ENCODE measurements at places on chromosomes 1 and 21.

GRCh38 chr1:51048021-51048420 is 54.0 kb upstream of the C1orf185 start:
- no peak for DNase-seq

DNA sequence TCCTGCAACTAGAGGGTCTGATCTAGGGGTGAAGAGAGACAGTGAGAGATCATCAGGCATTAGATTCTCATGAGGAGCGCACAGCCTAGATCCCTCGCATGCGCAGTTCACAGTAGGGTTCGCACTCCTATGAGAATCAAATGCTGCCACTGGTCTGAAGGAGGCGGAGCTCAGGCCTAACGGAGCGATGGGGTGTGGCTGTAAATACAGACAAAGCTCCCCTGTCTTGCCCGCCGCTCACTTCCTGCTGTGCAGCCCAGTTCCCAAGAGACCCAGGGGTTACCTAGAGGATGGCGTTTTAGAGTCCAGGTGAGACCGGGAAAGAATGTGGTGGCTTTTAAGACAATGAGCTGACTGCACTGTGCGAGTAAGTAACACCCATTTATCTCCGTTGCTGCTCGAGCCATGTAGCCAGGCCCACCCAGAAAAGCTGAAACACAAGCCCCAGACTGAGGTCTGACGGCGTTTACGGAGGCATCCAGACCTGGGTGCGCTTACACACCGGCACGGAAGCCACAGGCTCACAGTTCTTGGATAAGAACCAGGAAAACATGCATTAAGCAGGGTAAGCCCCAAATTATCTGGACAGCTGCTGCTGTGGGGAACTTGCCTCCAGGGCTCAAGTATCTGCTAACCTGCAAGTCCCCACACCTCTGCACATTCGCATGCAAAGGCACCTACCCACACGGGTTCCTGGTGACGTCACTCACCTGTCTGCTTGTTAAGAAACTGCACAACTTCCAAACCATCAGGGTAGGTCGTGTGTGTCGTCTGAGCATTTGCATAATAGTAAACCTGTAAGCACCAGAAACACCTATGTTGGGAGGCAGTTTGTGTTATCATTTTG is 12.5 kb downstream of the TCP10L start:
- DNase-seq: no peak

DNA sequence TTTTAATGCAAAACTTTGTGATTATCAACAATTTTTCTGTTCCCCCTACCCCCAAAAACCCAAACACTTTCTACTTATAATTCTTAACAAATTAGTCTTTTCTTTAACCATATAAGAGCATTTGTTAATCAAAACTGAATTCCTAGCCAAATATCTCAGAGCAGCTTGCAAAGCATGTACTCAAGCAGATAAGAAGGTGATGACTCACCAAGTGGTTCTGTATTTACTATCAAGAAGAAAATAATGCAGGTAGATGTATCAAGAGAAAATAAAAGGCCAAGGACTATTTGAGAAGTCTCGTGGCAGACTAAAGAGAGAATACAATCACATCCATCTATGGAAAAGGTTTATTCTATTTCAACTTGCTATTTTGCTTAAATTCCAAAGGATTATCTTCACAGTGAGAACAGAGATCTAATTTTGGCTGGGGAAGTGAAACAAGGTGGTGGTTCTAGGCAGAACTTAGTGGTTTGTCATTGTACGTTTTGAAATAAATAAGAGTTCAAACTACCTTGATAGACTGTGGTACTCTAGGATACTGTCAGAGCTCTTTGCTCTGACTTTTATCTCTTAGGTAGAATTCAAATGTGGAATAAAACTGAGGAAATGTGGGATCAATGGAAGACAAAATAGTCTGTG is 94.7 kb upstream of the NRIP1 start:
- DNase-seq: no peak

- no peak for DNase-seq
These were observed 17.5 kb upstream of the COL6A2 start for GRCh38 chr21:46080171-46081021.

DNA sequence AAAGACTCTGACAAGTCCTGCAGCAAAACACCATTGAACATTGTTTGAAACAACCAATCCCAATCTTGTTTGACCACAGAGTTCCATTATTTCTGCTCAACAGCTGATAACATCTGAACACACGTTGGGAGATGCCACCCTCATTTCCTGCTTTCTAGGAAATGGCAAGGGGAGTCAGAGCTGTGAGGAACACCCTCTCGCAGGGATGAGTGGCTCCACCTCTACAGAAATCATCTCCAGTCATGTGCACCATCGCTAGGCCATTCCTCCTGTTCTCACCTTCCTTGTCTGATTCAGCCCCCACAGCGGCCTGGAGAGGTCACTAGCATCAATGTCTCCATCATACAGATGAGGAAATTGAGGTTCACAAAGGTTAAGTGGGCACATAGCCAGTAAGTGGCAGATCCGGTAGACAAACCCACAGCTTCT is 22.4 kb upstream of the RUNX3 start:
- peak; percentile 74 for DNase-seq

DNA sequence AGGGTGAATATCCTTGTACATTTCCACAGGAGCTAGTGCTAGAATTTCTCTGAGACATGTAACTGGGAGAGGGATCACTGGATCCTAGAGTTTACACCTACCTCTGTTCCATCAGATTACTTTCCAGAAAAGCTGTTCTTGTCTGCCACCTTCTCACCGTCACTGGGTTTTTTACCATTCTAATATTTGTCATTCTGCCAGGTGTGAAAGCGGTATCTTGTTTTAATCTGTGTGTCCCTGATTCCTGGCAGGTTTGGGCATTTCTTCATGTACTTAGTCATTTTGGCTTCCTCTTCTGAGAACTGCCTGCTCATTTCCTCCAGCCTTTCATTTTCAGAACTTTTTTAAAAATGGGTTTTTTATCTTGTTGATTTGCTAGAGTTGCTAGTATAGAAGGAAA is 5.1 kb downstream of the PMF1 start:
- peak; percentile 75 for DNase-seq

DNA sequence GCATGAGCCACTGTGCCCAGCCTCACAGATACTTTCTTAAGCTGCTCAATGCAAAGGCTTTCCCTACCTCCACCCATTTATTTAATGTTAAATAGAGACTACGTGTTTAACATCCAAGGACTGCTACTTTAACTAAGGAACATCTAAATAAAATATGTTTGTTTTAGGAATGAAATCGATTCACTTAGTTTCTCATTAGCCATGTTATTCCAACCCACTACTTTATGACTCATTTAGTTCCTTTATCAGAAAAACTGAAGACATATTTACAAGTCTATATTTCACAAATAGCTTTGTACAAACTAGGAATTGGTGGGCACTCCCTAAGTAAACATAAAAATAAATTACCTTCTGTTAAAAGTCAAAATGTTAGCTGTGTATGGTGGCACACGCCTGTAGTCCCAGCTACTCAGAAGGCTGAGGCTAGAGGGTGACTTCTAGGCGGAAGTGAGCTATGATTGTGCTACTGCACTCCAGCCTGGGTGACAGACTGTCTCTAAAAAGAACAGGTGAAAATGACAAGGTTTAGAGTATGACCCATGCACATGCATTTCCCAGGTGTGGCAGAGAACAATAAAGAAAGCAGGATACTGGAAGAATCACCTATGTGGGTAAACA is 39.9 kb upstream of the AK4 start:
- DNase-seq: no peak

- no peak for DNase-seq
These were observed 50.5 kb downstream of the DMAP1 start for GRCh38 chr1:44263568-44264450.

DNA sequence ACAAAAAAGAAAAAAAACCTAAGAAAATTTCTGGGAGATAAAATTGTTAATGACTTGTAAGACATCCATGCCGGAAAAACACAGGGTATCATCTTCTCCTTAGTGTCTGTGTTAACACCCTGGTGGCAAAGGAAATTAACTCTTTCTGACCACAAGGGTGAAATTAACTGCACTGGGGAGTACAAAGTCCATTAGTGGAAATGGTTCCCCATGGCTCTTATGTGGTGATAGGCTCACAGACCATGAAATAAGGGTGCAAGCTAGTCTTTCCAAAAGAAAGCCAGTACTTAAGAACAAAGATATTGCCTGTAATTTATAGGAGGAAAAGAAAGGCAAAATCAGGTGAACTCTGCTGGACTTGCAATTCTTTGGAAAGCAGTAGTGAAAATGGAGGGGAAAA is 185.4 kb downstream of the LRRIQ3 start:
- DNase-seq: no peak

GRCh38 chr1:58903514-58904298 is 119.9 kb upstream of the JUN start:
- DNase-seq: peak; percentile 76

GRCh38 chr1:167713330-167714081 is 8.3 kb upstream of the MPZL1 start:
- peak; percentile 16 for DNase-seq

- DNase-seq: no peak
These were observed 67.8 kb upstream of the UBE2U start for GRCh38 chr1:64135462-64136223.

GRCh38 chr1:108194051-108194450 is 6.1 kb downstream of the SLC25A24 start:
- DNase-seq: no peak

- no peak for DNase-seq
These were observed 26.0 kb downstream of the PTBP2 start for GRCh38 chr1:96747565-96747964.

GRCh38 chr1:214793708-214794107 is 190.7 kb downstream of the CENPF start:
- no peak for DNase-seq

DNA sequence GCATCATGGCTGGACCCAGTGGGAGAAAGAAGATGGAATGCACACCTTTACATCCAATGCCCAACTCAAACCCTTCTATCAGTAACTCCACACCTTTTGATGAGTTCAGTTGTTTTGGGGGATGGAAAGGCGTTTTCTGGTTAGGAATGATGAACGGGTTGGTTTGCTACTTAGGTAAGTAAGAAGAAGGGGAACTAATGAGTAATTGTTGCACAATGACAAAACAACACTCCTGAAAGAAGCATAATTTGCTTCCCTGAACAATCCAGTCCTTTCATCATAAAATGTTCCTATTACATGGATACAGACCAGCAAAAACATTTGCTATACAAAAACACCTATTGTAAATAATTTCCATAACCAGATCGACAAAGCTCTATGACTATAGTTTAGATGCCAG is 35.9 kb upstream of the NFIA start:
- no peak for DNase-seq

GRCh38 chr1:201191653-201192260 is 1.1 kb downstream of the IGFN1 start:
- no peak for DNase-seq

- DNase-seq: no peak
These were observed 12.3 kb upstream of the SSR2 start for GRCh38 chr1:156033011-156033410.

DNA sequence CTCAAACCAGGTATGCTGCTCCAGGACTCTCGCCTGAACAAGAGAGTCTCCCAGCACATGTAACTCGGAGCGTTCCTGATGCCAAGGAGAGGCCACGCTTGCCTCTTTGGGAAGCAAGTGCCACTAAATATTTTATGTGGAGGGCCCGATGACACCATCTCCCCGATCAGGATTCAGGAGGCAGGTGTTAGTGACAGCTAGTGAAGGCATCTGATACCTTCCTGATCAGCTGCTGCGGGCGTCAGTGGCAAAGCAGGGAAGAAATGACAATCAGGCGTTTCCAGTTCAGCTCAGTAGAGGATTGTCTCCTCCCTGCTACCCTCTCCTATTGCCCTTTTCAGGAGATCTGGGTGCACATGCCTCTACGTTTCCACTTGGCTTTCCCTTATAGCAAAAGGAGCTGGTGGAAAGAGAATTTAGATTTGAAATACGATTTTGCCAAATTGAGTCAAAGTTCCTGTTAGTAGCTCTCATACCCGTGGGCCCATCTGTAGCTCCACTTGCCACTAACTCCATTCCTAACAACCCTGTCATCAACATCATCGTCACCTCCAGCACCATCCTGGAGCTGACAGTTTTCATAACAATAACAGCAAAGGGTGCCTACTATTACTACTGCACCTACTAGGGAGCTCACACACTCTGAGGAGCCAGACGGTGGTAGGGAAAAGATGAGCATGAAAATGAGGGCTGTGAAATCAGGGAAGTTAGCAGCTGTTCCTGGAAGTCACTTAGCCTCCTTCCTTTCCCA is 21.6 kb downstream of the PLXNA2 start:
- DNase-seq: no peak

- peak; percentile 73 for DNase-seq
These were observed 351.0 kb upstream of the B3GALT2 start for GRCh38 chr1:193537266-193538002.

GRCh38 chr1:160640359-160641123 is 6.3 kb downstream of the SLAMF1 start:
- peak; percentile 61 for DNase-seq

Data from CD4-positive, alpha-beta T cell treated with Interleukin-21 for 1 hour (primary cell).